ENCODE measurements at places on chromosomes 3 and 15. TPM values are rescaled to one million over a fixed set of nuclear protein-coding genes. Genes with fewer than 3 reads are reported as not detected.

Gene NUP210
- total RNA-seq, result 15.2 TPM

GRCh38 chr3:125123451-125124305, 67.9 kb upstream of the HEG1 start:
- DNase-seq, result no peak

DNA sequence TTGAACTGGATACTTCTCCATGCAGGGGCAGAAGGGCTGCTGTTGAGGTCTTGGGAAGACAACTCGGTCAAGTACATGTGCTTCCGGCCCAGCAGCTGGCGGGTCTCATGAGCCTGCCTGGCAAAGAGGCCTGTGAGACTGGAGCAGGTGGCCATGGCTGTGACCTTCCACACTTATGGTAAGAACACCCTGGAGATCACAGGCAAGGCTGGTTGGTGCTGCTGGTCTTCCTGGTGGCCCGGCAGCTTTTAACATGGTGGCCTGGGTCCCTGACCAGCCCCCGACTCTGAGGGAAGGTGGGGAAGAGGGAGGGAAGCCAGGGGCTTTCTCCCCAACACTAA, 15.4 kb downstream of the CHRD start:
- DNase-seq, result no peak

Gene NTRK3
- 23.6 TPM for total RNA-seq

DNA sequence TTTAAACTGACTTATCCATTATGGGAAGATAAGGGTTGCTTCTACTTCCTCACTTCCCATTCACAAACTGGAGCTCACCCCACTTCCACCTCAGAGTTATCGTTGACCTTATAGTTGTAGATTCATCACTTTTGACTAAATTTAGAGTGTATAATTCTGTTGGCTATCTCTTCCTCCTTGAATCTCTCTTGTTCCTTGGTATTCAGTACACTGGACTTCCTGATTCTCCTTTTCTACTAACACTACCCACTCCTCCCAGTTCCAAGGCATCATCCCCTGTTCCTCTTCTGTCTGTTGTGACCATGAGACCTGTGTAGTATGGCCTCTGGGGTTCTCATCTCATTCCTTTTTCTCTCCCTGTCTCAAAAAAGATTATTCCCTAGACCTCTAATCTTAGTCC, 5.9 kb upstream of the GPR87 start:
- DNase-seq, result no peak

Gene KIAA1143
- total RNA-seq, result 31.5 TPM

DNA sequence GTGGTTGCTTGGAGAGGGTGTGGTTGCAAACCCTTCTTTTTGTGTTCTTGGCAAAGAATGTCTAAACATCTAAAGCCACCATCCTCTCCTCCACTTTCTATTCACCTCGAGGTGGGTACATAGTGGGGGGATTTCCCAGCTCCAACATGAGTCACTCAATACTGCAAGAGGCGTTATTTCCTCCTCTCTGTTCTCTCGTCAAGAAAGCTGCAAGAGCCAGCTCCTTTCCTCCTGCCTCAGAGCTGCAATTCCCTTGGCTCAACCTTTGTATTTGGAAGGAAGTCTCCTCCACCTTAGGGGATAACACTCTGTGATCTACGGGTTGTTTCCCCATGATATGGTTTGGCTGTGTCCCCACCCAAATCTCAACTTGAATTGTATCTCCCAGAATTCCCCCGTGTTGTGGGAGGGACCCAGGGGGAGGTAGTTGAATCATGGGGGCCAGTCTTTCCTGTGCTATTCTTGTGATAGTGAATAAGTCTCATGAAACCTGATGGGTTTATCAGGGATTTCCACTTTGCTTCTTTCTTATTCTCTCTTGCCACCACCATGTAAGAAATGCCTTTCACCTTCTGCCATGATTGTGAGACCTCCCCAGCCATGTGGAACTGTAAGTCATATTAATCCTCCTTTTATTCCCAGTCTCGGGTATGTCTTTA, 138.4 kb downstream of the PLCL2 start:
- no peak for DNase-seq

DNA sequence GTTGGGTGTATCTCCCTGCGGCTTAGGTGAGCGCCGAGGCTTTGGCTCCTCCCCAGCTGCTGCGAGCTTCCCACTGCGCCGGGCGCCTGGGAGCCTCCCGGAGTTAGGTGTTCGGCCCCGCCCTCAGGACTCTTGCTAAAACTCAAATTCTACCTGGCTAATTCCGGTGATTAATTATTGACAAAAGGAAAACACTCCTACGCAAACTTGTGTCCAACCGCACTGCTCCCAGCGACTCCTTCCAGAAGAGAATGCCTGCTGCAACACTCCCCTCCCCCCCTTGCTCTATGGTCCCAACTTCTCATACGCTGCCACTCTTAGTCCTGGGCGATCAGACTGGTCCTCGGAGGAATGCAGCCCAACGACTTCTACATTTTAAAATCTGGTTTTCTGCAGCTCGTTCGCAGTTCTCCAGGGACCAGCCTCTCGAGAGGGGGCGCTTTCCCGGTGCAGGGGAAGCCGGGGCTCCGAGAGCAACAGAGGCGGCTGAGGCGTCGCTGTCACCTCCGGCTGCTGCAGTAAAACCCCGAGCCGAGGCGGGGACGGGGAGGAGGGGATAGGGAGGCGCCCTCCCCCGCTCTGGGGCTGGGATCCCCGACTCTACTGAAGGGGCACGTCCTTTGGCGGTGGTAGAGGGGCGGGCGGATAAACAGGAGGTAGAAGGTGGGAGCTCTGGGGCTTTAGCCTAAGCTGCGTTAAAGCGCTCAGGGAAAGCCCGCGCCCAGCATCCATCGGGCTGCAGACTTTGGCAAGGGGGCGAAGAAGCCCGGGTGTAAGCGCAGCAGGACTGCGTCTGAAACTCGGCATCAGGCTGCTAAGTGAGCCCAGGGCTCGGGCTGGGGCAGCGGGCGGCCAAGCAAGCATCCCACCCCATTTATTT, at the start of gene SPTSSB:
TSS of gene SPTSSB (minus strand) at position 77 of the 880 bp plus-strand sequence. CDS start 25,194 bp downstream, outside the sequence.
- DNase-seq, result no peak

DNA sequence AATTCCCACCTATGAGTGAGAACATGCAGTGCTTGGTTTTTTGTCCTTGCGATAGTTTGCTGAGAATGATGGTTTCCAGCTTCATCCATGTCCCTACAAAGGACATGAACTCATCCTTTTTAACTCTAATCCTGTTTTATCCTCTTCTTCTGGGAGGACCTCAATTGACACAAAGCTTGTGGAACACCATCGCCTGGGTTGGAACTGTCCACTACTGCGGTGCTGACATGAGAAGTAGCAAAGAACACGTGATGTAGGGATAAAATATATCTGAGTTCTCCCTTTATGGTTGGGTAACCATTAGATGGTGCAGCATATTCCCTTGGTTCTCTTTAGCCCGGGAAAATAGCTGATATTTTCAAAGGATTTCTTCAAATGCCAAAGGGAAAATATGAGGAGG, 105.3 kb upstream of the TOPAZ1 start:
- DNase-seq, result no peak

DNA sequence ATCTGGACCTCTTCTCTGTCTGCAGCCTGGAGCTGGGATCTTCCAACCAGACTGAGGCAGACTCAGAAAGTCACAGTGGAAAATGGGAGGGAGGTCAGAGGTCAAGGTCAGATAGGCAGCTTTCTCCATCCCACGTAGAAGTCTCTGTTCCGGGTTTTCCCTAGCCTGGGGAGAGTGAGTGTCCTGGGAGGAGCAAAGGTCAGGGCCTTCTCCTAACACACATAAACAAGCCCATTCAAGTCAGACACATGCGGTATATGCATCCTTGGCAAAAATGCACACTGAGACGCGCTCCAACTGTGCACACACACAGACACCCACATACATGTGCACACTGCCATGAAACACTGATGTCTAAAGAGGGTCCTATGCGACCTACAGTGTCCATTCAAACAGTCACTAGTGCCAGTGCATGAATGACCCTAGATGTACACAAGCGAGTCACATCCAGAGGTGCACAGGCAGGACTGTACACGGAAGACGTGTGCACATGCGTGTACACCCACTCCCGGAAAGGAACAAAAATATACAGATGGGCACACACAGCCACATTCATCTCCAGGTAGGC, 681 bp downstream of the TWF2 start:
- DNase-seq, result no peak

- no peak for DNase-seq
Observed at GRCh38 chr3:57098418-57099310, 38.2 kb downstream of the SPATA12 start.

DNA sequence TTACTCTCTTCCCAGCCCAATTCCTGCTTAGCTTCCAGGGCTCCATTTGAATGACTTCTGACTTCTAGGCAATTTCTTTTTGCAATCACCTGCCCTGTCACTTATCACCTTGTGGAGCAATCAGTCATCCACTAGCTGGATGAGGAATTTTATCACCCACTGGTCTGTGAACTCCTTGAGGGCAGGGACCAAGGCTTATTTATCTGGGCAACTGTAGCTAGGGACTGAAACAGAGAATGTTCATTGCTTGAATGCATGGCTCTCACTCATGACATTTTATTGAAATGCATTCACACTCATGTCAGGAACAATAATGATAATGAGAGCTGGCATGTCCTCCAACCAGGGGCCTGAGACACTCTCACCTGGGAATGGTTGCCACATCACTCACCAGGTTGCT, 15.5 kb downstream of the TNFAIP8L3 start:
- DNase-seq, result no peak

- no peak for DNase-seq
Observed at GRCh38 chr15:28923726-28924280, 38.0 kb downstream of the APBA2 start.

- no peak for DNase-seq
Observed at GRCh38 chr15:76325704-76326103, 10.9 kb upstream of the ISL2 start.

DNA sequence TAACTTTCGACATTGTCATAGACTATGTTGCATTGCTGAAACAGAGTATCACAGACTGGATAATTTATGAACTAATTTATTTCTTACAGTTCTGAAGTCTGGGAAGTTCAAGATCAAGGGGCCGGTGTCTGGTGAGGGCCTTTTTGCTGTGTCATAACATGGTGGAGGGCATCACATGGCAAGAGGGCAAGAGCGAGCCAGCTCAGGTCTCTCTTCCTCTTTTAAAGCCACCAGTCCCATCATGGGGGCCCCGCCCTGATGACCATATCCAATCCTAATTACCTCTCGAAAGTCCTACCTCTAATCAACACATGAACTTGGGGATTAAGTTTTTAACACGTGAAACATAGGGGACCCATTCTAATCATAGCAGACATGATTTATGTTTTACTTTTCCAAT, 33.5 kb upstream of the DCUN1D1 start:
- no peak for DNase-seq

Gene CHST2
- total RNA-seq, result 3.0 TPM

Gene PLSCR5
- total RNA-seq, result not detected

DNA sequence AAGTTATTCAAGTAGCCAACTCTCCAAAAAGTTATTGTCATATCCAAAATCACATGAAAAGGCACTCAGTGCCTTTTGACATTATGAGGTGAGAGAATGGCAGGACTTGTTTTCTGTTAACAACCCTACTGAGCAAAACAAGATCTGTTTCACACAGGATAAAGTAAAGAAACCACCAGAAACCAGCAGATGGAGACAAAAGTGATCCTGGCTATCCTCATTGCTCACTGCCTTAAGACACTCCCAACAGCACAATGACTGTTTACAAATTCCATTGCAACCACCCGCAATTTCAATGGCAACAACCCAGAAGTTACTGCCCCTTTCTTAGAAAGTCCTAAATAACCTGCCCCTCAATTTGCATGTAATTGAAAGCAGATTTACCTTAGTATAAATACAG, 352.6 kb upstream of the NDN start:
- DNase-seq, result no peak

Gene GPR87
- 2.6 TPM for total RNA-seq

All from breast epithelium (tissue), 4 donors.